ENCODE measurements at places on chromosomes 5 and 9. TPM values are rescaled to one million over a fixed set of nuclear protein-coding genes. Genes with fewer than 3 reads are reported as not detected.

Gene HAPLN1
- total RNA-seq = not detected

Gene PPP3R2
- not detected for total RNA-seq

Gene PRUNE2
- 37.3 TPM for total RNA-seq

Gene SHROOM1
- 7.8 TPM for total RNA-seq

Gene UBE2QL1
- total RNA-seq = not detected

Gene PCDHB14
- total RNA-seq = 0.20 TPM

Gene BHMT2
- total RNA-seq = 5.3 TPM

Gene SPAG8
- 2.2 TPM for total RNA-seq

Gene C5orf58
- total RNA-seq = not detected

Gene NR4A3
- 0.37 TPM for total RNA-seq
